Astrocyte (in vitro differentiated cells and primary cell): ENCODE measurements at places on chromosomes 2 and 18. TPM values are rescaled to one million over a fixed set of nuclear protein-coding genes. Genes with fewer than 3 reads are reported as not detected.

Gene ASB18
- not detected in 2 replicates for total RNA-seq

- DNase-seq = peak; percentile 58
Observed at GRCh38 chr18:59661891-59662701, 35.1 kb downstream of the CCBE1 start.

Gene VWA3B
- not detected in 2 replicates for total RNA-seq

DNA sequence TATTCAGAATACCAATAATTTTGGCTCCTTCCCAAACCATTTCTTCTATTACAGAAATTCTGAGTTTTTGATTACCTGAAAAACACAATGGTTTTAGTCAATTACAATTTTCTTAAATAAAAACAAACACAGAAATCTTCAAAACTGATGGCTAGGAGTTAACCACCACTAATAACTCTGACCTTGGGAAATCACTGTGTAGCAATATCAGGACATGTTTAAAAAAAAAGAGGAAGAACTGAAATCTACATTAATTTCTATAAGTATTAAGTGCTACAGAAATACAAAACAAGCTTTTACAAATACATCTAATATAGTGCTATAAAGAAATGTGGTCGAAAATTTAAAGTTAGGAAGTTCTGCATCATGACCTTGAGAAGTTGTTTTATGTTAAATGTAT is 14.9 kb downstream of the L3MBTL4 start:
- DNase-seq = no peak

DNA sequence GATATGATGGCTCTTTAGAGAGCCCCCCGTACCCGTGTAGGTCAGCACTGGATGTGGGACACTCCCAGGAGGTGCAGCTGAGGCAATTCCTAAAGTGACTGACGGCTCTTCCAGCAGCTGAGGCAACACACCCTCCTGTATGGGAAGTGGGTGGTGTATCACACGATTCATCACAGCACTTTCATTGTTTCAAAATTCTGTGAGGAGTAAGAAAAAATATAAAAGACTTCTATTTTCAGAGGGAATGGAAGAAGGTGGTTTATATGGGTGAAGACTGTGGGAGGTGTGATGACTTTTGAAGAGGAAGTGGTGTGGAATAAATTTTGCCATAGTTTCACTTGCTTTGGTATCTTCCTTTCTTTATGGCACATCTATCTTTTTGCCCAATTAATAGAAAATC is 22.3 kb downstream of the QPCT start:
- DNase-seq = no peak

- DNase-seq = no peak
Observed at GRCh38 chr2:147758821-147759220, 86.0 kb upstream of the ACVR2A start.

DNA sequence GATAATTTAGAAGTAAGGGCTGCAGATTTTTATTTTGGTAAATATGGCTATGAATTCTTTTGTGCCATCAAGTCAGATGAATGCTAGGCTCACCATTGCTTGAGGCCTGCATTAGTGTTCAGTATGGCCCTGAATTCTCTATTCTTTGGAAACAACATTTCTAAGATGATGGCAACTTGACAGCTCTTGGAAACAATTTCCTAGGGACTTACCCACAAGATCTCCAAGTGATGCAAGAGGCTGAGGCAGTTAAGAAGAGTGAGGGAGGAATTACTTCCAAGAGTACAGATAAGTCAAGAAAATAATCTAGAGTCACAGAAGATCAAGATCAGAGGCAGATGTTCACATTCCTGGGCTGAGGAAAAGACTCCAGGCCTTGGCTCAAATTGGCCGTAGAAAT is 129.1 kb downstream of the NRP2 start:
- no peak for DNase-seq

Gene FOXI3
- total RNA-seq = 0.60 and 2.3 TPM in 2 replicates

Gene RNASEH1
- 32.6 and 35.5 TPM in 2 replicates for total RNA-seq

Gene RNF125
- total RNA-seq = 1.8 and 1.9 TPM in 2 replicates

Gene NEDD4L
- total RNA-seq = 67.5 and 93.9 TPM in 2 replicates

DNA sequence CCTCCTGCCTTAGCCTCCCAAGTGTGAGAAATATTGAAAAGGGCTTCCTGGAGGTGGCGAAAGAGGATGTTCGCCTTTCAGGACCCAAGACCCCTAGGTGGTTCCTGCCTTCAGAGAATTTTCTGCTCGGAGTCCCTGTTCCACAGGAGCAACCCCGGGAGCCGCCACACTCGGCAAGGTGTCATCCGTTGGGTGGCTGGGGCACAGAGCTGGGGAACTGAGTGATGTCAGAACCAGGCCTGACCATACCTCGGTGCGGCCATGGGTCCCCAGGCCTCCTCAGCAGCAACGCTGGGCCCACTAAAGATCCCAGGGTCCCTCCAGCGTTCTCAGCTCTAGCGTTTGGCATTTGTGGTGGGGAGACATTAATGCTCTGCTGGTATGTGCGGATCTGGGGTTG is 23.7 kb upstream of the TAF1B start:
- no peak for DNase-seq

DNA sequence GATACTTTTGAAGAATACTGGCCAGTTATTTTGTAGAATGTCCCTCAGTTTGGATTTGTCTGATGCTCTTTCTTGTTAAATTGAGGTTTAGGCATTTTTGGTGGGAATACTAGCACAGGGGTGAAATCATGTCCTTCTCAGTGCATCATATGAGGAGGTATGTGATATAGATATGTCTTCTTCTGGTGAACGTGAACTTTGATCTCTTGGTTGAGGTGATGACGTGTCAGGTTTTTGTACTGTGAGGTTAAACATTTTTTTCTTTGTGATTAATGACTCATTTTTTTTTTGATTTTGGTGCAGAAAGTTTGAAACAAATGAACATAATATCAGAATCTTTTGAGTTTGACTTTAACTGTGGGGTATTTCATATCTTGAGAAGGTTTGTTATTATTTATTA is 11.0 kb downstream of the ZNF407 start:
- no peak for DNase-seq

- DNase-seq = no peak
Observed at GRCh38 chr2:102809291-102810189, 47.7 kb downstream of the TMEM182 start.

Gene CTAGE1
- total RNA-seq = 0.12 and 0.30 TPM in 2 replicates

Gene CFC1
- not detected in 2 replicates for total RNA-seq

Gene SCN7A
- total RNA-seq = 0.36 and 0.50 TPM in 2 replicates

Gene DHRS9
- not detected in 2 replicates for total RNA-seq

DNA sequence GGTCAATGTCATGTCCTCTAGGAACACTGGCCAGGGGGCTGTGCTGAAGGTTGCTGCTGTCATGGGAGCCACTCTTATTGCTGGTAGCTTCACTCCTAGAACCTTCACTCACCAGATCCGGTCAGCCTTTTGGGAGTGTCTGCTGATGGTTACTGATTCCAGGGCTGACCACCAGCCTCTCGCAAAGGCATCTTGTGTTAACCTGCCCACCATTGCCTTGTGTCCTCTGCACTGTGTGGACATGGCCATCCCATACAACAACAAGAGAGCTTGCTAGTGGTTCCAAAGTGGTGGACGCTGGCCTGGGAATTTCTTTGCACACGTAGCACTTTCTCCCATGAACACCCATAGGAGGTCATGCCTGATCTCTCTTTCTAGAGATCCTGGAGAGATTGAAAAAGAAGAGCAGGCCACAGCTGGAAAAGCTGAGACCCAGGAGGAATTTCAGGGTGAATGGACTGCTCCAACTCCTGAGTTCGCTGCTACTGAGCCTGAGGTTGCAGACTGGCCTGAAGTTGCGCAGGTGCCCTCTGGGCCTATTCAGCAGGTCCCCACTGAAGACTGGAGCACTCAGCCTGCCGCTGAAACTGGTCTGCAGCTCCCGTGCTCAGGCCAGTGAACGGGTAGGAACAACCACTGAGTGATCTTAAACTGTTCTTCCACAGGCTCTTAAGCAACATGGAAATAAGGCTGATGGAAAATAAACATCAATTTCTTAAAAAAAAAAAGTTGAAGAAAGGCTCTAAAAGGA is 18.7 kb upstream of the C2orf80 start:
- no peak for DNase-seq

Gene GKN1
- total RNA-seq = not detected in 2 replicates

GRCh38 chr2:201182650-201183364 is at the start of gene CASP10:
CASP10 (plus strand) TSS chr2:201183141; CDS start chr2:201185778, 2,637 bp downstream.
- peak; percentile 10 for DNase-seq

GRCh38 chr2:20668451-20668850 is 1.5 kb downstream of the GDF7 start:
- no peak for DNase-seq

GRCh38 chr18:75754433-75754832 is 326.9 kb upstream of the SMIM21 start:
- DNase-seq = no peak

Gene UBR3
- 18.7 and 23.9 TPM in 2 replicates for total RNA-seq

Gene IL1RL2
- total RNA-seq = 0.43 TPM in 1 of 2 replicates, not detected in the other

DNA sequence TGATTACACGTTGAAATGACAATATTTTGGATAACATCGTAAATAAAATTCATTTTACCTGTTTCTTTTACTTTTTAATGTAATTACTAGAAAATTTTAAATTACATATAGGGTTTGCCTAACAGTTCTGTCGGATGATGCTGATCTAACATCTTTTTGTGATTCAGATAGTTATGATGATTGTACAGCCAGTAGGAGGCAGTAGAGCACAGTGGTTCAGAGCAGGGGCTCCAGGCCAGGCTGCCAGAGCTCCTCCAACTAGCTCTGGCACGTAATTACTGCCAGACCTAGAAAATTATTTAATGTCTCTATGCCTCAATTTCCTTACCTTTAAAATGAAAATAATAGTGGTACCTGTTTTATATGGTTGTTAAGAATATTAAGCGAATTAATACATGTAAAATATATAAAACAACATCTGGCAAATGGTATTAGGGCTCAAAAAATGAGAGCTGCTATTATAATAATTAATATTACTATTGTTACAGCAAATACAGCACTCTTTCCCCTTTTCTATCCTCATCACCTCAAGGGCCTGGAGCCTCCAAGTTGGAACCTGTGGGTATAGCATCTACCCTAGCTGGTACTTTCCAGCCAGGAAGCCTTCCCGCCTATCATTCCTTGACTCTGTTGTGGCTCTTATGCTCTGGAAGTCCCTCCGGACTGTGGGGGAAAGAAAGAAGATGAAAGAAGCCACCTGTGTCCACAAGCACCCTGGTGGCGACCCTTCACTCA is 47.7 kb upstream of the PLA2R1 start:
- DNase-seq = peak; percentile 49

Gene SERPINB7
- 11.3 and 18.0 TPM in 2 replicates for total RNA-seq

- DNase-seq = no peak
Observed at GRCh38 chr2:182949052-182949451, 82.6 kb upstream of the FRZB start.

DNA sequence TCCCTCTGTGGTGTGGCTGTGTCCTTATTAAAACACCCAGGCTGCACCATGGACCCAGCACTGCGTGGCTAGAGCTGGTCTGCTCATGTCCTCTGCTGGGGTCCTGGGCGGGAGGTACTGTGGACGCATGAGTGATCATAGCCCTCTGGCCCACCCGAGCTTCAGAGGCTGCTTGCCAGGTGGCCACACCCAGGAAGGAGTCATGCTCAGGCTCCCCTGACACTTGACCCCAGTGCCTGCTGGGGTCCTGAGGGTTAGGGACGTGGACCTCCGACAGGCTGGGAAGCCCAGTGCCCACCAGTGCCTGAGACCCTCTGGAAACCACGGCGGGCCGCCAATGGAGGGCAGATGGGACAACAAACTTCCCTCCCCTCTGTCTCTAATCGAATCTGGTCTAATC is 66.3 kb upstream of the HS6ST1 start:
- DNase-seq = no peak

Gene SLC14A1
- not detected in 2 replicates for total RNA-seq

Gene TMEM37
- total RNA-seq = 1.6 and 3.3 TPM in 2 replicates

Gene CCBE1
- 2.7 and 4.1 TPM in 2 replicates for total RNA-seq

- DNase-seq = peak; percentile 93
Observed at GRCh38 chr2:238596571-238597551, 170.1 kb downstream of the ASB1 start.

DNA sequence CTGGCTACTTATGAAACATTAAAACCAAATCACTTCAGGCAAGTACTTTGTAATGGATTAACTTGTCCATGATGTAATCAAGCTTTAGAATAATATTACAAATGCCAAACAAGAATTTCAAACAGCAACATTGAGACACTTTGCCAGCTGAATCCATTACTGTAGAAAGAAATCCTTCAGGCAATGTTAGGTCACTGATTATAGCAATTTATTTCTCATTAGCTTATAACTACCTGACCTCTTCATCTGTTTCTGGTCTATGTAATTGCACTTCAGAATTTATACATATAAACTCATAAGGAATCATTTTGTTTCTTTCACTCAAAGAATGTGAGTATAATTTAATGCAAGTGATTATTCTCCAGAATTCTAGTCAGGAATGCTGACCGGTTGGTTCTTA is 692.6 kb upstream of the TMEFF2 start:
- no peak for DNase-seq

DNA sequence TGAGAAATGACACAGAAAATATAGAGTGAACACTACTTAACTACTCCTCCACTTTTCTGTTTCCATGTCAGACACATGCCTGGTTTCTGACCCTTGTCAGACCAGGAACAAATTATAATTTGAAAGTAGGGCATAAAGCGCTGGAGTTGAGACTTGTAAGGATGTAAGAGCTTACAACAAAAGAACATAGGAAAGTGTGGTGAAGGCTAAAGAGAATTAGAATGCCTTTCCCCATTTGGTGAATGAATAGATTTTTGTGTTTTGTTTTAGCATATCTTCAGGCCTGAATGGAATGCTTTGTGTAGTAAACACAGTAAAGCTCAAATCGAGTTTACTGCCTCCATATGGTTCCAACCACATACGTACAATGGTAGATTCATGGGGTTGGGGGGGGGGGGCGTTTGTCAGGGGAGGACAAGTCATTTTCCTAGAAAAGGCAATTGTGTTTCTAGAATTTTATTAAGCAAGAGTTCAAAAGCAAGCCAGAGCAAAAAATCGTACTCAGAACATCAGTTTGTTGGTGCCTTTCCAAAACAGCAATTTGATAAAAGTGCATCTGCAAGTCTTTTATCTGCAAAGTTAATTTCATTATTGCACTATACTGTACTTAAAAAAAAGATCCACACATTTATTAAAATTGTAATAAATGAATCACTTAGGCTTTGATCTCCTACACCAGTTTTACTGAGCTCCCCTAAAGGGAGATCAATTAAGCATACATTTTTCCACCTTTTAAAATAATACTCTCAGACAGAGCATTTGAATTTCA is 30.9 kb downstream of the NRXN1 start:
- DNase-seq = no peak

DNA sequence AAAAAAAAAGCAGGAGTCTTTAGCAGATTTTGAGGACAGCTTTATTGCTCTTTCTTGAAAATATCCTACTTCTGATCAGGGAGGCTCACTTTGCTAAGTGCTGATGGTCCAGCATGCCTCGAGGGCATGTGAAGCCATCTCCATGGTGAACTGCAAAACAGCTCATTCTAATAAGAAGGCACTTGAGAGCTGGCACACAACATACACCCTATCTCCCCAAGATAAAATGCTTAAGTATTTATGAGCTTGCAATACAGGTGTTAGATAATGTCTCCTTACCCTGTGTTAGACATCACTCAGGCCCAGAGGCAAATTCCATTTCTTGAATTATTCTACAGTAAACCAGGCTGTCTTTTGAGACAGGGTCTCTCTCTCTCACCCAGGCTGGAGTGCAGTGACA is 2.7 kb downstream of the ENOSF1 start:
- DNase-seq = no peak

DNA sequence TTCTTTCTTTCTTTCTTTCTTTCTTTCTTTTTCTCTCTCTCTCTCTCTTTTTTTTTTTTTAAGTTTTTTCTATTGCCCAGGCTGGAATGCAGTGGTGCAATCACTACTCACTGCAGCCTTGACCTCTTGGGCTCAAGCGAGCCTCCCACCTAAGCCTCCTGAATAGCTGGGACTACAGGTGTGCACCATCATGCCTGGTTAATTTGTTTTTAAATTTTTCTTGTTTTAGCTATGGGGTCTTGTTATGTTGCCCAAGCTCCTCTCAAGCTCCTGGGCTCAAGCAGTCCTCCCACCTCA is 19.4 kb upstream of the CCDC88A start:
- no peak for DNase-seq
